ENCODE measurements at places on chromosomes 2 and 18.

GRCh38 chr2:103208916-103209315 is 447.1 kb downstream of the TMEM182 start:
- DNase-seq, result no peak

- DNase-seq, result no peak
Observed at GRCh38 chr18:44651478-44651877, 29.2 kb upstream of the SETBP1 start.

GRCh38 chr2:176356251-176356650 is 87.0 kb downstream of the MTX2 start:
- DNase-seq, result no peak

- DNase-seq, result no peak
Observed at GRCh38 chr18:8657050-8657820, 48.0 kb downstream of the RAB12 start.

DNA sequence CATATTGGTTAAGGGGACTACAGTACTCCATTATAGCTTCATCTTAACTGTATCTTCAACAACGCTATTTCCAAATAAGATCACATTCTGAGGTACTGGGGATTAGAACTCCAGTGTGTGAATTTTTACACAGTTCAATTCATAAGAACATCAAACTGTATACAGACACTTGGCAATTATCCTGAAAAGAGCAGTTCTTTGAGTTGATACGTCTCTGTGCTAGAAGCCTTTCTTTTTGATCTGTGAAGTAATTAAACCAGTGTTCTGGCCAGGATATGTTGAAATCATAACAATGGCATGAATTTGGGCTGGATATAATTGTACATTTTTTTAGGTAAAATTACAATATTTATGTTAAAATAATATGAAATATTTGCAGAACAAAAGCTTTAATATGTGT is 93.5 kb upstream of the ITPRID2 start:
- DNase-seq, result no peak

DNA sequence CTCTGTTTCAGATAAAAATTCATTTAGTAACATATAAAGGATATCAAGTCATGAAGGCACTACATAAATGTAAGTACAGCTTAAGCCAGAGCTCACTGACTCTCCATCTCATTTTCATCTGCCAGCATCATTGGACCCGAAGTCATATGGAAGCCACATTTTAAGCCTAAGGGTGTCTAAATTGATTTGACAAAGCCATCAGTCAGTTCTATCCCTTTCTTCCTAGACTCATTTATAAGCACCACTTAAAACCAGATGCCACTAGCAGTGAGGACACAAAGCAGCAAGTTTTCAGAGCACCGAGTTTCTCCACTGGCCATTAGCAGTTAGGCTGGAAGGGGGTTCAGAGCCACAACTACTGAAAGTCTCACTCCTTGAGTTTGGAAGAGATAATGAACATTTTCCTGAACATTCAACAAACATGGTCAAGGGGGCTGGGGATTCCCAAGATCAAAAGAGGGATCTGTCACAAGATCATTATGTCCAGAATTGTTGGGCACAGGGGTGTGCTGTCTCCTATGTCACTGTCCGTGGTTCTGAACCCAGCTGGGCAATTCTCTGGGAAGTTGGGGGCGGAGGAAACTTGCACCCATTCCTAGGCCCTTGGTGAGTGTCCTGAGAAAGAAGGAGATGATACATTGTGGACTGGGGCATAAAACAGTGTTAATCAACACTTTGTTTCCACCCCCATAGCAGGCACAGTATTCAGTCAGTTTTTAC is 158.5 kb upstream of the LMAN1 start:
- no peak for DNase-seq

DNA sequence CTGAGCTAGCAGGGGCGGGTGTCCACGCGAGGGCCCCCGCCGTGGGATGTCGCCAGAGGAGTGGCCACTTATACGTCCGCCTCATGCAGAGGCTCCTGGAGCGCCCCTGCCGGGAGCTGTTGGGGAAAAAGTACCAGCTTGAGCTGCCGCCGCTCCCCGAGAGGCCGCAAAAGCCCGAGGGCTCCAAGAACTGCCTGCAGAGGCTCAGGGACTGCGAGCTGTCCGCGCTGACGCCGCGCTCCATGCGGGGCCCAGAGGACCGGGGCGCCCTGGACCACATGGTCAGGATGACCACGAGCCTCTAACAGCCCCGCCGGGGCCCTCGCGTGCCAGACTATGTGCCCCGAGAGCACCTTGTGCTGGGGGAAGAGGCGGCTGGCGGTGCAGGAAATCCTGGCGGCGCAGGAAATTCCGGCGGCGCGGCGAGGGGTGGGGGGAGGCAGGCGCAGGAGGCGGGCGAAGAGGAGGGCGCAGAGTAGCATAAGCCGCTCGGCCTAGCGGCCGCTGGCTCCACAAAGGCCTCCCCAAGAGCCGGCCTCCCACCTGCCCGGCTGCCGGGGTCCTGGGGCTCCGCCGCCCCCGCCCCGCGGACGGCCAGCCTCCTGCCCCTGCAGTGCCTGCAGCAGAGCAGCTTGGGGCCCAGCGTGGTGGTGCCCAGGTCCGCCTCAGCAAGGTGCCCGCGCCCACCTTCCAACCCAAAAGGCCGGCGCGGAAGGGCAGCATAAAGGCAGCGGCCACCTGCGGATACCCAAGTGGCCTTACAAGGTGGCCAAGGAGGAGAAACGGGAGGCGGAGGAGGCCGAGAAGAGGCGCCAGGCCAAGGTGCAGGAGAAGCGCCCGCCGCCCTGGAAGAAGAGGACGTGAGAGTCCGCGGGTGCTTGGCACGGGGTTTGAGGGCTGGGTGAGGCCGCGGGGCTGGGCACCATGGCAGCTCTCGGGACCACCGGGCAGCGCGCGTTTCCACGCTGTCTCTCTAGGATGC is 42.1 kb upstream of the TRIM43B start:
- peak; percentile 38 for DNase-seq

All from CD4-positive, alpha-beta T cell treated with Interleukin-6 at 100 ng/mL for 8 hours (primary cell).